Transverse colon (tissue), 4 donors: ENCODE measurements at places on chromosomes 1 and 21. TPM values are rescaled to one million over a fixed set of nuclear protein-coding genes. Genes with fewer than 3 reads are reported as not detected.

DNA sequence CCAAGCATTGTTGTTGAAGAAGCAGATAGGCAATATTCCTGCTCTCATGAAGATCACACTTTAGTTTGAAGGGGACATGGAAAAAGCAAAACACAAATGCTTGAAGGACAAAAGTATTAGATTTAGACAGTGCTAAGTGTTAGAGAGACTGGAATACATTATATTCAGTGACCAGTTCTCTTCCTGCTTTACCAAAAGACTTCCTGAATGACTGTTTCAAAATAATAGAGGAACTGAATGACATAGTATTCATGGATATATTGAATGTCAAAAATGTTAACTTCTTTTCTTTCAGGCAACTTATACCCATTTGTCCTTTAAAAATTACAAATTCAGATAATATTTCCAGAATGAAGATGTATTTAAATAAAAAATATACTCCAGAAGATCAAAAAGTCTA is 178.0 kb upstream of the IVNS1ABP start:
- DNase-seq: no peak

- no peak for DNase-seq
These were observed 2.7 kb upstream of the LPGAT1 start for GRCh38 chr1:211833174-211833820.

DNA sequence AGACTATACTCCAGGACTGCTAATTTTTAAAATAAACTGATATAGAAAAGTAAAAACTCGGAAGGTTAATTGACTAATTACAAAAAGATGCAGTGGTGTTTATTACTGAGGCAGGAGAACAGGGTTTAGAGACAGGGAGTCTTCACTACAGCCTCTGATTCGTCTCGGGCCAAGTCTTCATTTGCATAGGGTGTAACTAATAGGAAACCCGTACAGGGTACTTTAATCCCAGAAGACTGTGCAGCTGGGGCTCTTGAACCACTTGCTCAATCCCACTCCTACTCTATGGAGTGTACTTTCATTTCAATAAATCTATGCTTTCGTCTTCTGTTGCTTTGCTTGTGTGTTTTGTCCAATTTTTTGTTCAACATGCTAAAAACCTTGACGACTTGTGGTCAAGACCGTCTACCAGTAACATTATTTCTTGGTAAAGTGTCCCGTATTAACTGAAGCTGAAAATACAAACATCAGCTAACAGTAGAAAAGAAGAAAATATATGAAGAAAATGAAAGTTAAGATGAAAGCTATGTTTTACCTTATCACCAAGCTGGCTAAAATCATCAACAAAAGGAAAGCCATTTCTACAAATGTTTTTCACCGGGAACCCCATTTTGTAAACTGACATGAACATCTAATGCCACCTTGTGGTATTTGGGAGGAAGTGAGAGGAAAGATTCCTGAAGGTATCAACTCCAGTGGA is 8.0 kb downstream of the SDHB start:
- DNase-seq: no peak

- no peak for DNase-seq
These were observed 16.9 kb downstream of the PLA2G4A start for GRCh38 chr1:186845576-186846210.

- no peak for DNase-seq
These were observed 57.2 kb upstream of the C1orf185 start for GRCh38 chr1:51044834-51045233.

- DNase-seq: peak; percentile 60
These were observed 1.2 kb upstream of the NEGR1 start for GRCh38 chr1:72283307-72284083.

- no peak for DNase-seq
These were observed 462.7 kb downstream of the CAMTA1 start for GRCh38 chr1:7247791-7248548.

DNA sequence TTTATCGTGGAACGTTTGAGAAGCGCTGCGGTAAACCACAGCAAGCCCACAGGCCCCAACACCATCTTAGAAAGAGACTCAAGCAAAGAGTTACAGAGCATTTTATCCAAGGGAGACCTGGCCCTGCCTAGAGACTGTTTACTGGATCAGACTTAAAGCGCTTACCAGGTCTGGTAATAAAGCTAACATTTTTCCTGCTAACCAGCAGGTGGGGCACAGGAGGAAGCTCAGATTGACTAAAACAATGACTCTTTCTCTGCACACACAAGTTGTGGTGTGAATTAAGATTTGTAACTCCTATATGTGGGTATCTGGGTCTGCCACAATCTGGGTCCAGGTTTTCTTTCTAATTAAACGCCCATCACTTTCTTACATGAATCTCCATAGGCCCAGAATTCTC is 136.5 kb upstream of the ETS2 start:
- DNase-seq: peak; percentile 24

DNA sequence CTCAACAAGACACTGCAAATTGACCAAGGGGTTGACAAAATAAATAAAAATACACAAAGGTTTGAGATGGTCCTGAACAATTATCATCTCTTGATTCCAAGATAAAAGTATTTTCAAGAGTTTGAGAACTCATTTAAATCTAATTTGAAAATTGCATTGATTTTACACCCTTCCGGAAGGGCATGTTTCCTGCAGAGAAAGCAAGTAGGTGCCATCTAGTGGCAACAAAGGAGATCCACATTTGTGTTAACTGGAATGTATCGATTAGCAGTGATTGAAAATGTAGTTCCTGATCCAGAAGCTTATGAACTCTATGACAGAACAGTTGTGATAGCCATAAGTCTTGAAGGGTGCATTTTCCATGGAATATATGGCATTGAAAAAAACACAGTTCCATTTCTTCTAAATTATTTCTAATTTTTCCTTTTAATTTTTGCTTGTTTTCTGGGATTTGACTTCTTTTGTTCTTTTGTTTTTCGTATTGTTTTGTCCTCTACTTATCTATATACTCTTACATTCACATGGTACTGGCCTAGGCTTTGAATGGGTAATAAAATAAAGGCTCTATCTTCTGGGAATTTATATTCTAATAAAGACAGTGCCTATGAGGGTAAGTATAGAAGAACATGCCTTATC is 143.7 kb downstream of the DNM3 start:
- DNase-seq: no peak

- DNase-seq: no peak
These were observed 6.5 kb upstream of the IL6R start for GRCh38 chr1:154398678-154399077.

The COL11A1 gene
- not detected for total RNA-seq

The PRMT6 gene
- 11.1 TPM for total RNA-seq

The PADI3 gene
- not detected for total RNA-seq

The LGR6 gene
- total RNA-seq: not detected

The TNFRSF8 gene
- not detected for total RNA-seq

The VHLL gene
- total RNA-seq: not detected
